ENCODE measurements at places on chromosomes 16 and 17. TPM values are rescaled to one million over a fixed set of nuclear protein-coding genes. Genes with fewer than 3 reads are reported as not detected.

The CCL7 gene
- total RNA-seq: not detected

DNA sequence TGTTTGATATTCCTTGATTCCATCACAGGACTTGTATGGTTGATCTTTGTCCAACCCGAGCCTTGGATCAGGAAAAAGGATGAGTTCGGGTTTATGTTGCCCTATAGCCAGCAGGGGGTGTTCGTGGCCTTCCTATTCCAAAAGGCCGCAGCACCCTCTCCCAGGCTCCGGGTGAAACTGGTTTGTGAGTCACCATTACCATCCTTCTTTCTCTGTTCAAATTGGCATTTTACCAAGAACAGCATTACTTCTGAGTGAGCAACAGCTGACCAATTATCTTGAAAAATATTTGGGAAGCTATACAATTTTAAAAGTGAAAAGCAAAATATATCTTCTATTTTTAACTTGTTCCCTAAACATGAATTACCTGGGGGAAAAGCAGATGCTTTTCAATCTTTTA lies 24.3 kb upstream of the KRT20 start:
- DNase-seq: peak; percentile 87

- DNase-seq: no peak
Measured at GRCh38 chr17:40458851-40459482, 15.7 kb downstream of the IGFBP4 start.

The KRT33B gene
- total RNA-seq: not detected

The KRTAP4-6 gene
- not detected for total RNA-seq

- DNase-seq: no peak
Measured at GRCh38 chr16:57194512-57194911, 8.4 kb downstream of the RSPRY1 start.

The C17orf78 gene
- not detected for total RNA-seq

DNA sequence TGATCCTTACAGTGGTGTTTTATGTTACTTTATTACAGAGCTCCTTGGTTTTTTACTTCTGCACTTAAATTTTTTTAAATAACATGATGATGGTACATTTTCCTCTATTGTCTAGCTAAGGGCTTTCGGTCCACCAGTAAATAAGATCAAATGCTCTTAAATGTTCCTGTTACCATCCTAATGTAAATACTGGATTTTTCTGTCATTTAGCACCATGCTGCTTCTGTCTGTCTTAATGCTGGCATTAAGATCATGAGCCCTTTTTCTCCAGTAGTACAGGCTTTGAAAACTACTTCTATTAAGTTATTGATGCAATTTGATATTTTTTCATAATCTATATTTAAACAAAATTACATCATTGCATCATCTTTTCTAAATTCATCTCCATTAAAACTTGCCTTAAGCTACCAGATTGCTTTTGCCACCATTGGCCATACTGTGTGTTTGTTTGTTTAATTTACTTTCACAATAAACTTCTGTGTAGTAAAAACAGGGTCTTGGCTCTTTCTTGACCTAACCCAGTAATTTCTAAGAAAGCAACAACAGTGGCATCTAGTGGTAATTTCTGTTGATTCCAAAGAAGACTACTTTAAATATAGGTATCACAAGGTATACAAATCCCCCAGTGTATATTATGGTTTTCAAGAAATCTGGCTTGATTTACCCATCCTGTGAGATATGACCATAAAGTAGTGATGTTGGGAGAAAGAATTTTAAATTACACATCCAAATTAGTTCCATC lies 9.0 kb upstream of the PHAF1 start:
- DNase-seq: no peak

- no peak for DNase-seq
Measured at GRCh38 chr17:49871211-49871610, 23.3 kb upstream of the TAC4 start.

DNA sequence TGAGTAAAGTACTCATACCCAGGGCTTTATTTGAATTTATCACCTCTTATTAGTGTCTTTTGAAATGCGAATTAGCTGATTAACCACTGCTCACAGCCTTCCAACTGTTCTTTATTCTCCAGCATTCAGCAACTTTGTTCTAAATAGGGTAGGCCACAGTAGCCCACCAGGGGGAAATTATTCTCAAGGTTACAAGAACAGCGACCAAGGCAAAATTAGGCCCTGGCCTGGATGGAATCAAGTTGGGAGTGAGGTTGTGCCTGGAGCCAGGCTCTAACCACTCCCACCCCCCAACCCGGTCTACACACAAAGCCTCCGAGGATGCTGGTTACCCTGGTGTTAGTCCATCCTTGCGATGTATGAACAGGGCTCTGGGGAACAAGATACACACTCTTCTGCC lies 245.5 kb downstream of the STX8 start:
- DNase-seq: no peak

The CLEC3A gene
- total RNA-seq: 0.66 TPM

GRCh38 chr16:66639091-66639885 lies 34.8 kb downstream of the CMTM3 start:
- DNase-seq: peak; percentile 54

GRCh38 chr17:21522755-21523336 lies 146.7 kb downstream of the KCNJ12 start:
- no peak for DNase-seq

DNA sequence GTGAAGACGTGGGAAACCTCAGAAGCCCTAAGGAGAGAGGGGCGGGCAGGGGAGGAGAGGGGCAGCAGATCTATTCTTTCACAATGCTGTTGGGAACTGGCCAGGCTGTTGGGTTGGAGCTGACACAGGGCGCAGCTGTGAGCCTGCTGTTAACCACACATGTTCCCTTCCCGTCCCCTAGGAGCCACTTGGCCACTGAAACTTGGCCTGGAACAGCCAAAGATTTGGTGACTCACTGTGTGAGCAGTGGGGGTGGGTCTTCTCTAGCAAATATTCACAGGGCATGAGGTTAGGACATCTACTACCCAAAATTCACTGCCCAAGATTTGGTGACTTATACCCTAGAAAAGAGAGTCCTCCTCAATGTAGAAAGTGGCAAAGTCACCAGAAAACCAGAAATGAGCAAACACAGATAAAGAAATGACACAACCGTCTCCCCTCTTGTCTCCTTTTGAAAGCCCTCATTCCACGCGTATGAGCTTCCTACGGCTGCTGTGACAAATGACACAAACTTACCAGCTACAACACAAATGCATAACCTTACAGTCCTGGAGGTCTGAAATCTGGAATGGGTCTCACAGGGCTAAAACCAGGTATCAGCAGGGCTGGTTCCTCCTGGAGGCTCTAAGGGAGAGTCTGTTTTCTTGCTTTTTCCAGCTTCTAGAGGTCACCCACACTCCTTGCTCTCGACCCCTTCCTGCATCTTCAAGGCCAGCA lies 6.3 kb downstream of the TBC1D16 start:
- peak; percentile 82 for DNase-seq

GRCh38 chr17:8324132-8324531 lies 14.1 kb downstream of the ARHGEF15 start:
- no peak for DNase-seq

GRCh38 chr17:76394166-76394565 lies 9.8 kb downstream of the SPHK1 start:
- no peak for DNase-seq

DNA sequence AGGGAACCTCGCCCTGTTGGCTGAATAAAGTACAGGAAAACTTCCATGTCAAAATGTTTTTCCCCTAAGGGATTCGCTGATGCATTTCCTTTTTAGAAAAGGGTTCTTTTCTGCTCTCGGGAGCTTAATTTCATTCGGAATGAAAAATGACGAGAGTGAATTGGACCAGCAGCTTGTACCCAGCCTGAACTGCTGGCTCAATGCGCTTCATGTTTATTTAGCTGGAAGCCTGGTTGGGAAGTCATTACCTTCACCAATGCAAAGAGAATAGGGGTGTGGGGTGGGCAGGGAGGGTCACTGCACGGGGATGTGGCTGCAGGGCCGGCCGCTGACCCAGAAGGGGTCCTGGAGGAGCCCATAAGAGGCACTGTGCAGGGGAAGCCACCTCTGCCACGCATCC lies 207.7 kb downstream of the ENGASE start:
- no peak for DNase-seq

DNA sequence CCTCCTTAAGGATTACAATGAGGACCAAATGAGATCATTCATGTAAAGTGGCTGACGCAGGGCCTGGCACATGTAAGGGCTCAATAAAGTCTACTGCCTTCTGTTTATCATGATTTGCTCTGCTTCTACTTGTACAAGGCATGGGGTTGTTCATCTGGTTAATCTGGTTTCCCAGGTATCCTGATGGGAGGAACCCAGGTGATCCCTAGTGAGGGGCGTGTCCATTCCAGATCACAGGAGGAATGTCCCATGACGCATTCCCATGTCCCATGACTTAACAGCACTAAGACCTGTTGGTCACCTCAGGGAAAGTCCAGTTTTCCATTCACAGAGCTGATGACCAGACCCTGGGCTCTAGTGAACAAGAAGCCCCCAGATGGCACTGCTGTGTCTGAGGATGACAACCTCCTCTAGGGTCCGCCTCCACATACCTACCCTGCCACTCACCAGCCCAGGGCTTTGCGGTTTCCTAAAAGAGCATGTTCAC lies 11.5 kb upstream of the TPPP3 start:
- peak; percentile 94 for DNase-seq

The SLC52A1 gene
- total RNA-seq: 0.98 TPM

GRCh38 chr16:24700549-24701392 lies 28.7 kb upstream of the TNRC6A start:
- DNase-seq: peak; percentile 66

The CCDC200 gene
- not detected for total RNA-seq

DNA sequence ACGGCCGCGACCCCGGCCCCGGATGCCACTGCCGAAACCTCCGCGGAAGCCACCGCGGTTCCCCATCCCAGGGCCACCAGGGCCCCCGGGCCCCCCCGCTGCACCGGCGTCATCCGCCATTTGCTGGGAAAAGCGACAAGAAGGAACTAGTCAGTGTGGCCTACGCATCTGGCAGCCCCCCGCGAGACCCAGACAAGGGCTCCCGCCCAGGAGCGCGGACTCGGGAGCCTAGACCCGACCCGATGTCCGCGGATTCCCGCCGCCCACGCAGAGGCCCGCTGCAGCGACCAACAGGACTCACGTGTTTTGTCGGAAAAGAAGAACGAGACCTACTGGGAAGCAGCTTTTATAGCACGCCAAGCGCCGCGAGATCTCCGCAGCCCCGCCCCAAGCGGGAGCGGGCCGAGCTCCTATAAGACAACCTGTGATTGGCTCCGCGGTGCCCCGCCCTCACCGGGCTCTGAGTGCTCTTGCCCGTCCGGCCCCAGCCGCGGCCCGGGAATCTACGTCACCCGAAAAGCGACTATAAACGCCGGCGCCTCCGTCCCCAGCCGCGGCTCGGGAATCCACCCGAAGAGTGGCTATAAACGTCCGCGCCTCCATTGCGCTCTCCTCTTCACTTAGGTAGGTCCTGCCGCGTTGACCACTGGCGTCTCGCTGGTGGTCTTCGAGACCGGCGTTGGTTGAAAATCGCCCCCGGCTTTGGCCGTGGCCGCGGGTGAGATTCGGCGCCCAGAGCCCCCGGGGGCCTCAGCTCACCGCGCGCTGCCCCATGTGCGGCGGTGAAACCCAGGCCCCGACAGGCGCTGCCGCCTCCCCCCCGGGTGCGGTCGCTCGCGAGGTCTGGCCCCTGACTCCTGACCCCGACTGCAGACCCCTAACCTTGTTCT lies at the start of gene RPS2:
TSS of gene RPS2 (minus strand) at position 321 of the 890 bp plus-strand sequence. CDS start at position 120, 201 bp downstream.
- peak; percentile 99 for DNase-seq

The SLC5A10 gene
- total RNA-seq: not detected

DNA sequence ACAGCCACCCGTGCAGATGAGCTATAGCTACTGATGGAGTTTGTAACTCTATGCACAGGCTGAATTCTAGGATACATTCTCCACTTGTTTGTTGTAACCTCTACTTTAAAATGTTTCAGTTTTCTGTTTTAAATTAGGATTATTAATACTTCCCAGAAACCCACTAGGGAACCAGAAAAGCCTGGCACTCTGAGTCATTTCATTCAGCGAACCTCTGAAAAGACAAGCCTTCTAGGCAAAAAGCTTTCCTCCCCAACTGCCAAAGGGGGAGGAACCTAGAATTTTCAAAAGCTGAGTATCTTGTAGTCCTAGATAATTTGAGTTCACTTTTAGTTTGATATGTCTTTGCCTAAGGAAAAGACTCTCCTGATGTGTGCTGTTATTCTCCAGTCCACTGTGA lies 43.2 kb downstream of the GOSR1 start:
- no peak for DNase-seq

DNA sequence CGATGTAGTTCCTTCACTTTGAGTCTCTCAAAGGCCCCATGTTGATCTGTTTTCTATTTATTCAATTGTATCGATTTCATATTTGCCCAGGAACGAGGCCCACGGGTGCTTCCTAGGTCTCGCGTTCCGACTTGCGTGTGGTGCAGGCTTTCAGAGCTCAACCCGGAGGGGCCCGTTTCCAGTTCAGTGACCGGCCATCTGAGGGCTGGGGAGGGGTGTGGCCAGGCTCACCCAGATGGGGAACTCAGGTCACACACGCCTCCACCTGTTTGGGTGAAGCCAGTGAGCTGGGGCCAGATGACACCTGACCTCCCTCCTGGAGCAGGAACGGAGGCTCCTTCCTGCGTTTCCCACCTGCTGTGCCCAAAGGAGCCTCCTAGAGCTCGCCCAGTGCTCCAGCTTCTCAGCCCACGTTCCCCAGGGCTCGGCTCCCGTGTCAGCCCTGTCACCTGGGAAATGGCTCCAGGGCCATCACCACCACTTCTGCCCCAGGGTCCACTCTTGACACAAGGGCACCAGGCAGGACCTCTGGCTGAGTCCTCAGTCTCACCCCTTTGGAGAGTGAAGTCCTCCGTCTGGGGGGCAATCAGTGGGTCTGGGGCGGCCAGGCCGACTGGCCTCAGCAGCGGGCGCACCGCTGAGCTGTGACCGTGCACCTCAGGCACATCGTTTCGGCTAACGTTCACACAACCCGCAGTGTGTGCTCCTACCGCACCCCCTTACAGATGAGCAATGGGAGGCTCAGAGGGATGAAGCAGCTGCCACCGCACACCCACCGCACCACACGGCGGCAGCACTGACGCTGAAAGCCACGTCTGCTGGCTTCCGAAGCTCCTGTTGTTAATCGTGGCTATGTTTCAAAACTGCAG lies 18.0 kb downstream of the FOXF1 start:
- DNase-seq: no peak

- no peak for DNase-seq
Measured at GRCh38 chr16:53629151-53629550, 74.5 kb downstream of the RPGRIP1L start.

The SPNS2 gene
- total RNA-seq: 5.3 TPM

The PPP1R27 gene
- not detected for total RNA-seq

GRCh38 chr17:71921796-71922195 lies 199.0 kb upstream of the SOX9 start:
- DNase-seq: no peak

DNA sequence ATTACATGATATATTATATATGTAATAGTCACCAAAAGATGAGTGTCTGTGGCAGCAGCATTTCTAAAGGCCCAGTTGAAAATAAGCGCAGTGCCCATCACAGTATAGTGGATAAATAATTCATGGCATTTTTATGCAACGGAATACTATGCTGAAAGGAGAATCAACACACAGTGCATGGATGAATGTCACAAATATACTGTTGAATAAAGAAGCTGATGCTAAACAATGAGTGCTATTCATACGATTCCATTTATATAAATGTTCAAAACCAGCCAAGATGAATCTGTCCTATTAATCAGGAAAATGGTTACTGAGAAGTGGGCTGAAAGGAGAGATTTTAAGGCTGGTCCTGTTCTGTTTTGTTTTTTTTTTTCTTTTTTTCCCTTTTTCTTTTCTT lies 61.6 kb downstream of the HSD17B2 start:
- DNase-seq: no peak

GRCh38 chr16:89150090-89150835 lies 21.3 kb upstream of the CDH15 start:
- DNase-seq: no peak
